Naive B cell (primary cell): ENCODE measurements at places on chromosomes 16 and 17.
A peak's percentile ranks its signal among the peaks of the same experiment; 100 is the strongest.

DNA sequence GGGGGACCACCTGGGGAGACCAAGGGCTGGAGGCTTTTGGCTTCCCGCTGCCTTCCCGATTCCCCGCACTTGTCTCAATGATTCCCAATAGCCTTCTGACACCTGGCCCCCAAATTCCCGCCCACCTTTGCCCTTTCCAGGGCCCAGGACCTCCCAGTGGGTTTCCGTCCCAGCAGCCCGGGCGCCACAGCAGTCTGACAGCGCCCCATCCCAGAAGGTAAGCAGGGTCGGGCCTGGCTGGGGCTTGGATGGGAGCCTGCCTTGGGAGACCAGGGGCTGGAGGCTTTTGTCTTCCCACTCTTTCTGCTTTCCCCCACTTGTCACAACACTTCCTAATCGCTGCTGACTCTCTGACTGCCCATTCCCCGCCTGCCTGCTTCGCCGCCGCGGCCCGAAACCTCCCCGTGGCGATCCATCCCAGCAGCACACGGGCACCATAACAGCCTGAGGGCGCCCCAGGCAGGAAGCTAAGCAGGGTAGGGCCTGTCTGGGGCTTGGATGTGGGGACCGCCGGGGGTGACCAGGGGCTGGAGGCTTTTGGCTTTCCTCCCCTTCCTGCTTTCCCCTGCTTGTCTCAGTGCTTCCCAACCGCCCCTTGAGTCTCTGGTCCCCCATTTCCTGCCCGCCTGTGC is 2289.3 kb downstream of the TP53TG3F start:
- no peak for DNase-seq

DNA sequence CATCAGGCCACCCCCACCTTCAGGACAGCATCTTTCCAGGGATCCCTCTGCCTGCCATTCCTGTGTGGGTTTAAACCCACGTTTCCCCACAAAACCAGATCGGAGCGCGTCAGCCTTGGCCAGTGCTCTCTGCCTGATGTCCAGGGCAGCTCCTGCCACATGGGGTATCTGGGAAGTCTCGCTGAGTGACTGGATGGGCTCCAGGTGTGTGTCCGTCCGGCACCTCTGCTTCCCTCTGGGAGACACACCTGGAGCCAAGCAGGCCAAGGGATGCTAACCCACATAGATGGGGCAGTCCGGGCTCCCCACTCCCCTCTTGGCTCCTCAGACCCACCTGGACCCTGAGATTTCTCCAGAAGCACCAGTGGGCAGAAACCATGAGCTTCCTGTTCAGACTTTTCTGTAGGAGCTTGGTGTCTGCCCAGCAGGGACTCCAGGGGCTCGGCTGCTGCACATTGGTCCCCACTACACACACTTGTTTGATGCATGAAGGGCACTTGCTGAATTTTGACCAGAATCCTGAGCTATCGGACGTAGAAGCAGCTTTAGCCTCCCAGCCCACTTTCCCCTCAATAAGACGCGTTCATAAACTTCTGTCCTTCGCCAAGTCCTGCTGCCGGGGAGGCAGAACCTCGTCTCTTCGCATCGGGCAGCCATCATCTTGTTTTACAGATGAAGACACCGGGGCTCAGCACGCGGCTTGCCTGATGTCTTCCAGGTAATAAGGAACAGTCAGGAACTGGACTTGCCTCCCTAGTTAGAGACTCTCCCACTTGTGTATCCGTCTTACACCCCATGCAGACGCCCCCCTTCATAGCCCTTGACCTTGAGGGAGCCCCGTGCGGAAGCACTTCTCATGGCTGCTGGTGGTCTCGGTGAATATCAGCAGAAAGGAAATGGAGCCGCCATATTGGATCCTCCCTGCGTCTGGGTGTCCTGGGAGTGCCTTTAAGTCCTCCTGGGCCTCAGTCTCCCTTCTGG is 91.6 kb upstream of the ZNF469 start:
- DNase-seq: no peak

- DNase-seq: no peak
Observed at GRCh38 chr17:66308856-66309255, 6.4 kb downstream of the PRKCA start.

GRCh38 chr17:56009795-56010651 is 143.3 kb upstream of the ANKFN1 start:
- no peak for DNase-seq

GRCh38 chr17:19744922-19745757 is 3.0 kb downstream of the ALDH3A1 start:
- DNase-seq: peak; percentile 66

DNA sequence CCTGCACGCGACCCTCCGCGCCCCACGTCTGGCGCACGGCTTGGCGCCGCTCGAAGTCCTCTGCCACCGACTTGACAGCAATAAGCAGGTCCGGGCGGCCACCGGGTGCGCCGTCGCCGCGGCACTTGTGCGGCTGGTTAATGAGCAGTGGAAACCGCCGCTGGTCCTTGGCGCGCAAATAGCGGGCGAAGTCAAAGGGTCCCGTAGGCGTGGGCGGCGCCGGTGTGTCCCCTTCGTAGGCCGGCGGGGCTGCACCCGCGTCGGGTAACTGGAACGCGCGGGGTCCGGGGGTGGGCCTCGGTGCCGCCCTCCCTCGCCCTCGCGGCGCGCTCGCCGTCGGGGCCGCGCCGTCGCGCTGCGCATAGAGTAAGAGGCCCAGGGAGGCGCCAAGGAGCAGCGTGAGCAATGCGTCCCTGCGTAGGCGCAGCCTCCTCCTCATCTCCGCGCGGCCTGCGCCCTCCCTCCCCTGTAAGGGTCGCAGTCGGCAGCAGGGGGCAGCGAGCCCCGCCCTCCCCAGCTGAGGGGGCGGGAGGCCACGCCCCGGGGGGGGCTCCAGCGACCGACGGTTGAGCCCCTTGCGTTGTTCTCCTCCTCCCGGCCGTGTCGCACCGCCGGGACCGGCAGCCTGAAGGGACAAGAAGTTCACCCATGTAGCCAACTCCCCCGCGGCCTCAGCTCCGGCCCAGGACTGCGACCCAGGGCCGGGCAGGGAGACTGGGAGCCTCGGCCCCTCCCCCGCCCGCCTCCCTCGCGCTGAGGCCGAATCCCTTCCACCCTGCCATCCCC is 558 bp downstream of the B3GNT9 start:
- no peak for DNase-seq

DNA sequence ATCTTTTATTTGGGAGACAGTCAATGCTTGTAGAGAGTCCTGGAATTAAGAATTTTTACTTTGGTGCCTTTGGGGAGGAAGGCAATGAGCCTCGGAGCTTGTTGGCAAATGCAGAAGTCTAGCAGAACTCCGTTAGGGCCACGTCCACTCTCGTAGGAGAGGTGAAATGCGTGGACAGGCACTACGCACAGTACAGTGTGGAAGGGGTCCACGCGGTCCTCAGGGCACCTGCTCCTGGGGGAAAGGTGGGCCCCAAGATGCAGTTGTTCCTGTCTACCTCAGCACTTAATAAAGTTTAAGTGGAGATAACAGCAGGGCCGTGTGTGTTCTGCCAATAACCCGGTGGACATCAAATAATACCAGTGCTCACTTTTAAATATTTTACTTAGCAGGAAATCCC is 1.8 kb downstream of the RAB11FIP3 start:
- DNase-seq: no peak

DNA sequence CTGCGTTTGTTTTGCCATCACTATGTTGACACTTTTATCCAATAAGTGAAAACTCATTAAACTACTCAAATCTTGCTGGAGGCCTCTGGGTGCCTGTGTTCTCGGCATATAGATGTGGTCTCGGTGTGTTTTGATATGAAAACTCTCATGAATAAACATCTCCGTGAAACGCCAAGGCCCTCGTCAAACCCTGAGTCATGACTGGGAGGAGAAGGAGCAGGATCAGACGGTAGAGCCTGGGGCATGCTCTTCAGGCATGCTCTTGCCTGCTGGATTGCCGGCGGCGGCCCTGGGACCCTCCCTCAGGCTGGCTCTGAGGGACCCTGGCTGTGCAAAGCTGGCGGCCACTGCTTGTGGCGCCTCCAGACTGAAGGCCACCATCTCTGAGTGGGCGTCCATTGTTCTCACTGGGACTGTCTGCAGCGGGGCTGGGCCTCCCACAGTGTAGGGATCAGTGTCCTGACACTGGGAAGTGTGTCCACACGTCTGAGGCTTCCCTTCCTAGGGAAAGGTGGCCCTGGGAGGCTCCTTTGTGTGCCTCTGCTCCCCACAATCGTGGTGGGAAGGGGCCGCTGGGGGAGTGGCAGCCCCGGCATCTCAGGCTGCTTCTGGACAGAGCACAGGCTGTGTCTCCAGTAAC is 1.7 kb upstream of the NPB start:
- no peak for DNase-seq

DNA sequence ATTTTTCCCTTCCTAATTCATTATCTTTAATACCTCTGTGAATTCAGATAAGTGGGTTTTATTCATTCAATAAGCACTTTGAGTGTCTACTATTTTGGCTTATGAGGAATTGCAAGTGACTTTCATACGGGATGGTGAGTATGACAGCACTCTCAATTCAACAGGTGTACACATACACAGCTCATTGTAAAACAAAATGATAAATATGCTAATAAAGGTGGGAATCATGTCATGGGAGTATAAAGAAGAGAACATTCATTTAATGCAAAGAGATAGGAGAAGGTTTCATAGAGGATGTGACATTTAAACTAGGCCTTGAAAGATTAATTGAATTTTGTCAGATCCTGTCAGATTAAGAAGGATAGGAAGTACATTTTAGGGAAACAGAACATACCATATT is 19.4 kb downstream of the NACA2 start:
- DNase-seq: no peak

GRCh38 chr17:66426397-66427033 is 124.1 kb downstream of the PRKCA start:
- no peak for DNase-seq

GRCh38 chr17:45345554-45346215 is 28.9 kb upstream of the MAP3K14 start:
- DNase-seq: no peak

GRCh38 chr17:67833946-67834631 is 8.8 kb downstream of the BPTF start:
- DNase-seq: no peak

DNA sequence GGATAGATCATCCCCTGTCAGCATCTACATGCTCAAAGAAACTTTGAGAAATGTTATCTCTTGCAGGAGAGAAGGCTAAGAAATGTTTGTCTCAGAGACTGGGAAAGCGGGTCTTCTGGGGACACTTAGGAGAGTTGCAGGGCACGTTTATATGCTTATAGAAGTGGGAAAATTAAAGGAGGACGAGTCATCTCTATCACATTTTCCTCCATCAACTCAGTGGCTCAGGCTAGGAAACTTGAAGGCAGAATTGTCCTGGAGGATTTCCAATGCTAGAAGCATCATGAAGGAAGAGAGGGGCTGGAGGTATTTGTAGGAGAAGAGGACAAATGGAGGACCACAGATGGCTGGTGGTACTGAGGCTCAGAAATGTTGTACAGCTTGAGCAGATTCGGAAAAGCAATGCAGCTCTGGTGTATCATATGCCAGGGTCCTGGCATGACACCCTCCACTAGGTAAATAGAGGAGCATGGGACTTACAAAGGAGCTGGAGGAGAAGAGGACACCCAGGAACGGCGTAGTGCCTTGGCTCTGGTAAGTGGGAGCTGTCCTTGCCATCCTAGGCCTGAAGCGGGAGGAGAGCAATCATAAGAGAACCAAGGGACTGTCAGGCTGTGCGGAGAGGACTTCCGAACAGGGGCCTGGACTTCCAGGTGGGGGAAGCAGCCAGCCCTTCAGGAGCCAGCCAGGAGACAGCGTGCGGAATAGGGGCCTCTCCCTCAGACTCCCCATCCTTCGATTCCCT is 4.5 kb upstream of the HS3ST3B1 start:
- no peak for DNase-seq

GRCh38 chr16:53839150-53839549 is 135.2 kb downstream of the FTO start:
- no peak for DNase-seq

GRCh38 chr17:6455321-6455705 is 11.1 kb downstream of the PIMREG start:
- DNase-seq: peak; percentile 73

GRCh38 chr17:62689441-62690167 is 62.1 kb downstream of the MRC2 start:
- DNase-seq: no peak

GRCh38 chr16:76653390-76654026 is 376.3 kb downstream of the CNTNAP4 start:
- DNase-seq: no peak

DNA sequence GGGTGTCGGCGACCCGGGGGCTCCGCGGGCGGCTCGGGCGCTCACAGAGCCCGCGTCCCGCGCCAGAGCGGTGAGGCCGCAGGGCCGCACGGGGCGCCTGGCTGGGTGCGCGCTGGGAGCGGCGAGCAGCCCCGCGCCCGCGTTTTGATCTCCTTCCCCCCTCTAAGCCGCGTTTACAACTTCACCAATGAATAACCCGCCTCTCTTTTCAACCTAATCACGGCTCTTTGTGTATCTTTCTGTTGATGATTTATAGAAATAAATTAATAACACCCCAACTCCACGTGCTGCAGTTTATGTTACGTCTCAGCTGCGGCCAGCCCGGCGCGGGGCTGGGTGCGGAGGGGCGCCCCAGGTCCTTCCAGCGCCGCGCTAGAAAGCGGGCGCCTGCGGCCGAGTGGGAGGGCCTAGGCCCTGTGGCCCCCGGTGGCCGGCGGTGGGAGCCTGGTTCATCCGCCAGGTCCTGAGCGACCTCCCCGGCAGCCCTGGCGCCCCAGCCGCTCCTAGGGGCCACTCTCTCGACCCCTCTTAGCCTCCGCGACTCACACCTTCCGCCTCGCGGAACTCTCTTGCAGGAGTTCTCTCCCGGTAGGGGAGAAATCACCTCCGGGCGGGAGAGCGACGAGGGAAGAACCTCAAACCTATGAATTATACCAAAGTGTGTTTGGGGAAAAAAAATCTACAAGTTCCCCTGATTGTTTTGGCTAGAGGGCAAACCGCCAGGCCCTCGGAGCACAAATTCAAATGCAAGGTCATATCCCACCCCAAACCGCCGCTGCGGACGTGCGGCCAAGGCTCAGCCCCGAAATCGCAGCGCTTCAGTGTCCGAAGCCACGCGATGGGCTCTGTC is 1.9 kb downstream of the HNF1B start:
- peak; percentile 20 for DNase-seq

GRCh38 chr16:66427036-66427860 is at the start of gene BEAN1:
BEAN1 (plus strand) TSS chr16:66427295; CDS start chr16:66437677, 10,382 bp downstream.
- DNase-seq: no peak

DNA sequence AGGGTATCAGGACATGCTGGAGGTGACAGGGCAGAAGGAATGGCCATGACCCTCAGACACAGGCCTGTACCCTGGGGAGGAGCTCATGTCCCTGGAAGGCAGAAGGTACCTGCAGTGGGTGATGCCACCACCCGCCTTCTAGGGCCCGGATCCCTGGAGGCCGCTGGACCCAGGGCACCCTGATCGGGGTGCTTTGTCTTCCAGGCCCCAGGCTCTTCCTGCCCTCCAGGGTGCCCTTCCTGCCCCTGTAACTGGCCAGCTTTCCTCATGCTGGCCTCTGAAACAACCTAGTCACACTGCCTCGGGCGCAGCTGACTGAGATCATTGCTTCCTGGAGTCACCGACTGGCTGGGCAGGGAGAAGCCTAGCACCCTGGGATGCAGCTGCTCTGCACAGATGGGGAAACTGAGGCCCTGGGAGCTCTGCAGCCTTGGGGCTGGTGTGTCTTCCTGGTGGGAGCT is 5.8 kb downstream of the ADCY7 start:
- no peak for DNase-seq

GRCh38 chr17:78041386-78042179 is 83.1 kb downstream of the TNRC6C start:
- DNase-seq: no peak
